ENCODE measurements at places on chromosomes 5 and 9.

- no peak for DNase-seq
These were observed 455.1 kb upstream of the RGMB start for GRCh38 chr5:98318386-98318785.

GRCh38 chr9:98374385-98375051 lies 119.1 kb upstream of the TBC1D2 start:
- no peak for DNase-seq

DNA sequence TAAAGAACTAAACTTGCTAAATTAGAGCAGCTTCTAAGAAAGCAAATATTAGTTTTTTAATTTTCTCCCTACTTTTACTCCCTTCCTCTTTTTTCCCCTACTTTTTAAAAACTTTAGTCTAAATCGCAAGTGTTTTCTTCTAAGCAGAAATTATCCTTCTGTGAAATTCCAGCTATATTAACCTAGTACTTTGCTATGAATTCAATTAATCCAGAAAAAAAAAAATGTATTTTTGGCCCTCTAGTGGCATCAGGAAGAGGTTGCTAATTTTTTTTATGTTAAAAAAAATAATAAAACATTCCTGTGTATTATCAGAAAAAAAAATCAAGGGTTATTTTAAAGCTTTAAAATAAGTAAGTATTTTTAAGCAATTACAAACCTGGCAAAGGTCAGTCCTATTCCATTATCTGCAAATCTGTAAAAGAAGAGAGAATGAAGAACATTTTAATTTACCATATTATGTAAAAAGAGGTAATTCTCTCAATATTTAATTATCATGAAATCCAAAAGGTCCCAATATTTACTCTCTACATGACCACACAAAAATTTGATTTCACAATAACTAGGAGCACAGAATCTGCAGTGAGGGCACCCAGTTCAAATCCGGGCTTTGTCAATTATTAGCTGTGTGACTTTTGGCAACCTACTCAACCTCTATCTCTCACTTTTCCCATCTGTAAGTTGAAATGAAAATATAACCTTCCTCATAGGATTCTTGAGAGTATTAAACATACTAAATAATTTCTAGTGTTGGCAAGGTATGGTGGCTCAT lies 52.0 kb downstream of the CEMIP2 start:
- DNase-seq = no peak

- DNase-seq = no peak
These were observed 10.2 kb downstream of the MAMDC2 start for GRCh38 chr9:70053864-70054263.

GRCh38 chr5:13403351-13403750 lies 541.1 kb downstream of the DNAH5 start:
- DNase-seq = no peak

GRCh38 chr5:66367814-66368541 lies 223.9 kb downstream of the SREK1 start:
- DNase-seq = no peak

DNA sequence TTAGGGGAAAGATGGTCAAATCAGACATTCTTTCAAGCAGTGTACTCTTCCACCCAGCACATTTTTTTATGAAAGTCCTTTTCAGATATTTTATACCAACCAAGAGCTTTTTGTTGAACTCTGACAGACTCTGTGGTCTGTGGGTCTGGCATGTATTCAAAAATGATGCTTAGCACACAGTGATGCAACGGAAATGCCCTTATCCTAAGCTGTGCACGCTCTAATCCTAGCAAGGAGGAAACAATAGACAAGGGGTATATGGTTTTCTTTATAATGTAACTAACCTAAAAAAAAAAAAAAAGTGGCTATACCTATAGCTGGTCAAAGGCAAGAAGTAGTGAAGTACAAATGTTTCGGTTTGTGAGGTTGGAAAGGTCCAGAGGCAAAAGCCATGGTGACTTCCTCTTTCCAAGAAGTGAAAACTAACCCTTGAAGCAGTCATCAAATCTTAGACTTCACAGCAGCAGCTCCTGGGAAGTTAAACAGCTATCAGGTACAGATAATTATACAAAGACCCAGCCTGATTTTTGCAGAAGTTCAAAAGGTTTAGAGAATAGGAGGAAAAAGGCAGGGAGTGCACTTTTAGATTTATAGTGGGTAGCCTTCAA lies 82.5 kb downstream of the SEMA6A start:
- no peak for DNase-seq

DNA sequence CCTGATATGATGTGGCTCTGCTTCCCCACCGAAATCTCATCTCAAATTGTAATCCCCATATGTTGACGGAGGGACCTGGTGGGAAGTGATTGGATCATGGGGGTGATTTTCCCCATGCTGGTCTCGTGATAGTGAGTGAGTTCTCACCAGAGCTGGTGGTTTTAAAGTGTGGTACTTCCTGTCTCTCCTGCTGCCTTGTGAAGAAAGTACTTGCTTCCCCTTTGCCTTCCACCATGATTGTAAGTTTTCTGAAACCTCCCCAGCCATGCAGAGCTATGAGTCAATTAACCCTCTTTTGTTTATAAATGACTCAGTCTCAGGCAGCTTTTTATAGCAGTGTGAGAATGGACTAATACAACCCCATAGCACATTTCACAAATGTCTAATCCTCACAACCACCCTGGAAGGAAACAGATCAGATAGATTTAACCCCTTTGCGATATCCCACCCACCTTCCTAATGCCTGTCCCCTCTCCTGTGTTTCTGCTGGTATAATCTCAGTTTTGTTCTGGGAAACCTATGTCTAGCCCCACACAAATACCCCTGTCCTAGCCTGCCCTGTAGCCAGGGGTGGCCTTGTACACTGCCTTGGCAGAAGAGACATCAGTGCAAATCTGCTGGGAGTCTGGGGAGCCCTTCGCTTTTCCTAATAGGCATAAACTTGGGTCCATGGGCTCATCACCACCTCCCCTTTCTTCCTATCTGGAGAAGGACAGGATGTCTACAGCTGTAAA lies 157.0 kb upstream of the RAI14 start:
- DNase-seq = no peak

GRCh38 chr9:3027210-3027609 lies 183.3 kb upstream of the PUM3 start:
- no peak for DNase-seq

DNA sequence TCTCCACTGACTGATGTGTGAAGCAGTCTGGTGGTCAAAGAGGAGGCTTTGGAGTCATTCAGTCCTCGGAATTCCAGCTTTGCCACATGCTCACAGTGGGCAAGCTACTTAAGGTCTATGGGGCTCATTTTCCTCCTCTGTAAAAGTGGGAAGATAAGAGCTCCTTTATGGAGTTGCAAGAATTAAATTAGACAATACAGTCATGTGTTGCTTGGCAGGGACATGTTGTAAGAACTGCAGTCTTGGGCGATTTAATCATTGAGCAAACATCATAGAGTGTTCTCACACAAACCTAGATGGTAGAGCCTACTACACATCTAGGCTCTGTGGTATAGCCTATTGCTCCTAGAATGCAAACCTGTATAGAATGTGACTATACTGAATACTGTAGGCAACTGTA lies 253.9 kb downstream of the SH3GL2 start:
- DNase-seq = no peak

DNA sequence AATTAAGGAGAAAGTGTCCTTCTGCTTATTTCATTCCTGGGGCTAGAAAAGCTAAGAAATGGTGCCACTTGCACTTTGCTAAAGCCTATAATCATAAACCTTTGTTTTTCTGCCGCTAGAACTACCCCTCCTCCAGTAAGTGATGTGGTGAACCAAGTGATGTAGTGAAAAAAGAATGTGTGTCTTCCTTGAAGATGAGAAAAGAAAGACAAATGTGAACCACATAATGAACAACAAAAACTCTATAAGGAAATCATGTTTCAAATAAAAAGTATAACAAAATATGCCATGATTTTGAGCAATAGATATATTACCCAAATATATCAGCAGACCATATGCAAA lies 179.0 kb upstream of the SGCD start:
- DNase-seq = no peak

GRCh38 chr5:17046320-17046719 lies 110.2 kb upstream of the MYO10 start:
- no peak for DNase-seq

DNA sequence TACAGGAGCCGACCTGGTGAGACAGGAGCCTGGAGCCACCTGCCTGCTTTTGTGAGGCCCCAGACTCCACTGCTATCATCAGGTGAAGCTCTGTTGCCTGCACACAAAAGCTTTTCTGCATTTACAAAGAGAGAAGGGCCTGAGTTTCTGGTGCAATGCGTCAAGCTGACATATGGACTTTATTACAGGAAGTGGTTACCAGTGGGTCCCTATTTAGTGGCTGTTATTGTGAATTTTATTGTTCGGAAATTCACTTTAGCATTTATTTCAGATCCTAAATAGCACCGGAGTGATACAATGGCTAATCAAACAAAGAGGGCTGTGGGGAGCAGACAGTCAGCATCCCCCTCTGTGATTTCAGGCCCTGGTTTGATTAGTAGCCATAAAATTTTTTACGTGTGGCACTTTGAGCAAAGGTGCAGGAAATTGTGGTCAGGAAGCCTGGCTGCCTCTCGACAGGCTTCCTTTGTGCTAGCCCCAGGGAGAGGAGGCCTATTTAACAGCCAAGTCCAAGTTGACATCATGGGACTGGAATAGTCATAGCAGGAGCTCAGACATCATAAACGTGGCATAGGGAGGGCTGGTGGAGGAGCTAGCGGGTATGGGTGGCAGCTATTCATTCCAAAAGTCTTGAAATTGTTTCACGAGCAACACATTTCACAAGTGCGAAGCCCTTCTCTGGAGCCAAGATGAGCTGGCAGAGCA lies 8.4 kb downstream of the TGFBI start:
- no peak for DNase-seq

GRCh38 chr5:75632321-75632720 lies 21.1 kb downstream of the ANKDD1B start:
- DNase-seq = no peak

GRCh38 chr9:132832171-132832881 lies 45.8 kb downstream of the AK8 start:
- DNase-seq = no peak

GRCh38 chr9:135326633-135327152 lies 152.9 kb upstream of the PPP1R26 start:
- DNase-seq = no peak

- DNase-seq = no peak
These were observed 27.3 kb downstream of the GIN1 start for GRCh38 chr5:103092676-103093075.

DNA sequence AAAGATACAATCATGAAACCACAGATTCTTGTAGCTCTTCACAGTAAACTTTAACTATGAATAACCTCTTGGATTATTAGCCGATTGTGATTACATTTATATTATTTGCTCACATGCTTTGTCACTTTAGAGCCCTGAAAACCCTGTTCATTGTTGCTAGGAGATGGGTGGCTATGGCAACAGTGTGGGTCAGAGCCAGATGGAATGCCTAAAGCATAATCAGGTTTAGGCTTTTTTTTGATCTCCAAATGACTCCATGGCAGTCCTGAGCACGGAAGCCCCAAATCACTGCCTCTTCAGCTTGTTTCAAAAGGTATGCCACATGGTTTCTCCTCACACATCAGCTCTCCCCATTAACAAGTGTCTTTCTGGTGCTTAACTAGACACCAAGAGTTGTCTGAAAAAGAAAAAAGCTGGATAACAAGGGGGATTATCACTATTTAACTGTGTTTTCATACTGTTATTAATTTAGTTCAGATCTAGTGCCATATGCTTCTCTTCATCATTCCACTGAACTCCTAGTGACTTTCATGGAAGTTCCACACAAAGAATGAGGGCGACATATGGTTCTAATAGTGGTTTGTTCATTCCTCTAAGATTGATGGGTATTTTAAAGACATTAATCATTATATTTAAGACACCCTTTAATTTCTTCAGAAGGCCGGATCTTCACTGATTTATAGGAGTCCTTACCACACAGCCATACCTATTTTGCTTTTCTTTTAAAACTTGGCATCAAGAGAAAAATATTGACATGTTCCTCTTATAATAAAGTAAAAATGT lies 88.8 kb upstream of the PAM start:
- DNase-seq = no peak

DNA sequence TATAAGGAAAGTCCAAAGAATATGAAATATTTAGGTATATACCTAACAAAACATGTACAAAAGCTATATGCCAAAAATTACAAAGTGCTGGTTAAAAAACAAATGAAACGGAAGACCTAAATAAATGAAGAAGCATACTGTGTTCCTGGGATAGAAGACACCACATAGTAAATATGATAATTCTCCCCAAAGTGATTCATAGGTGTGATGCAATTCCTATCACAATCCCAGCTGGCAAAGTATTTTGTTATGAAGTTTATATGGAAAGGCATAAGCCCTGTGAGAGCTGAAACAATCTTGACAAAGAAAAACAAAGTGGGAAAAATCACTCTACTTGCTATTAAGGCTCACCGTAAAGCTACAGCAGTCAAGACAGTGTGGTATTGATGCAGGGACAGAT lies 2.6 kb upstream of the SMIM23 start:
- DNase-seq = no peak

GRCh38 chr9:73745598-73745997 lies 593.9 kb downstream of the ANXA1 start:
- DNase-seq = no peak

- no peak for DNase-seq
These were observed 106.7 kb downstream of the SERINC5 start for GRCh38 chr5:80149161-80149609.

GRCh38 chr5:160926428-160926827 lies 74.4 kb upstream of the ATP10B start:
- DNase-seq = no peak

- DNase-seq = no peak
These were observed 73.8 kb downstream of the RFX3 start for GRCh38 chr9:3451956-3452355.

DNA sequence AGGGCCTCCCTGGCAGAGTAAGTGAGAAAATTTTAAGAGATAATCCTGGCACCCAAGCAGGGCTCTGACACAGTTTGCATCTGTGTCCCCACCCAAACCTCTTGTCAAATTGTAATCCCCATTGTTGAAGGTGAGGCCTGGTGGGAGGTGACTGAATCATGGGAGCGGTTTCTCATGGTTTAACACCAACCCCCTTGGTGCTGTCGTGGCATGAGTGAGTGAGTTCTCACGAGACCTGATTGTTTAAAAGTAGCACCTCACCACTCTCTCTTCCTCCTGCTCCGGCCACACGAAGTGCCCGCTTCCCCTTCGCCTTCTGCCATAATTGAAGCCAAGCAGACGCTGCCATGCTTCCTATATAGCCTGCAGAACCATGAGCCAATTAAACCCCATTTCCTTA lies 80.1 kb downstream of the FBXW11 start:
- DNase-seq = no peak

DNA sequence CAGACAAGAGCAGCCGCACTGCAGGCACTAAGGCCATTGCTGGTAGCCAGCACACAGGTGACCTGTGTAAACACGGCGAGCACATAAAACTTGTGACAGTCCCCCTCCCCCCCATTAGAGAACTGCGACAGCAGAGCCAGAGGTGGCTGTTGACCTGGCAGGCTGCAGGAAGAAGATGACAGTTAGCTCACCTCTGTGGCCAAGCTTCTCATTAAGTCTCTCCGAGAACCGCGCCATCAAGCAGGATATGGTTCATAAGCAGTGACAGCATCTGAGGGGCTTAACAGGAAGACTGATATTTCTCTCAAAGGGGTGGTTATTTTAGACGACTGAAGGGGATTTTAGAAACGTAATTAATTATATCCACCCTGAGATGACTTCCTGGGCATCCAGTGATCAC lies 5.2 kb downstream of the SURF4 start:
- peak; percentile 47 for DNase-seq

GRCh38 chr9:6893350-6894131 lies 135.8 kb downstream of the KDM4C start:
- DNase-seq = no peak

GRCh38 chr5:139038613-139039305 lies 159.4 kb downstream of the SIL1 start:
- DNase-seq = no peak

- DNase-seq = no peak
These were observed 2.3 kb downstream of the GDNF start for GRCh38 chr5:37837414-37838032.

GRCh38 chr9:104725014-104725413 lies 22.5 kb upstream of the NIPSNAP3A start:
- DNase-seq = no peak
